ENCODE measurements at places on chromosomes 1 and 21.

DNA sequence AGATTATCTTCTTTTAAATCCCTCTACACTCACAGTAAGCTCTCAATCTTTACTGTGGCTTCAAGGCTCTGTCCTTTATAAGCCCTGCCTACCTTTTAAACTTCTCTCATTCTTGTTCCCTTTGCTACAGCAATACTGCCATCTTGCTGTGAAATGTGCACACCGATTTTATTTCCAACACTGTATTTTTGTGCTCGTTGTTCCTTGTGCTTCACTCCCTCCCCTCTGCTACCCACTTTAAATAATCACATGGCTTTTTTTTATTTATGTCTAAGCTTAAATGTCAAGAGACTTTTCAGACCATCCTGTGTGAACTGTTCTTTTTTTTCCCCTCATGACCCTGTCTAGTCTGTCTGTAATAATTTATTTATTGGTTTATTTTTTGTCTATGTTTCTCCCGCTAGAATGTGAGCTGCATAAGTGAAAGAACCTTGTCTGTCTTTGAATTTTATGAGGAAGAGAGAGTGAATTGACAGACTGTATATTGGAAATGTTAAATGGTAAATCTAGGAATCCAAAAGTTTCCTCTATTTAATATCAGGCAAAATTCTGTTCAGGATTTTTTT, 45.7 kb downstream of the ABCD3 start:
- no peak for DNase-seq

DNA sequence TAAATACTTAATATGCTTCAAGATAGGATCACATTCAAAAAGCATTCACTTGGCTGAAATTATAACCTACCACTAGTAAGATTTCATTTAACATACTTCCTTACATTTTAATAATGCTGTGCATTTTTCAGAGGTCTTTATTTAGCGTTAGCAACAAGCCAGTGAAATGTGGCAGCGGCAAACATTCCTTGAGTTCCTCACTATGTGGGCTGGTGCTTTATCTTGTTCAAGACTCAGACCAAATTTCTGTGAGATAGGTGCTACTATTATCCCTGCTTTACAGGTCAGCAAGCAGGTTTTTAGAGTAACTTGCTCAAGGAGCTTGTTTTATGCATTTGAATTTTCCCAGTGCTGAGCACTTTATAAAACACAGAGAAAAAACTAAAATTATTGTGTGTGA, 132.7 kb downstream of the PLPPR4 start:
- DNase-seq = no peak

DNA sequence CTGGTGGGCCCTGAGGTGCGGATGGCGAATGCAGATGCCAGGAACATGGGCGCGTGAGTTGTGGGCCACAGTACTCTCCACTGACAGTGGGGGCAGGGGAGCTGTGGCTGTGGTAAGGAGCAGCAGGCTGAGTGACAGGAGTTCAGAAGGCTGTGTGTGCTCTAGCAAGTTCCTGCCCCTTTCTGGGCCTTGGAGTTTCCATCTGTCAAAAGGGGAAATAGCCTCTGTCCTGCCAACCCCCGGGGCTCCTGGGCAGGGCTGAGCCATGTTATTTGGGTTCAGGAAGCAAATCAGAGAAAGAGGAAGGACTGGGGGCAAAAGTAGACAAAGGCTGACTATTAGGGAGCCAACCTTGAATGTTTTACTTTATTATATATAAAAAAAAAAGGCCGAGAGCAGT, 19.5 kb upstream of the MFN2 start:
- DNase-seq = no peak

DNA sequence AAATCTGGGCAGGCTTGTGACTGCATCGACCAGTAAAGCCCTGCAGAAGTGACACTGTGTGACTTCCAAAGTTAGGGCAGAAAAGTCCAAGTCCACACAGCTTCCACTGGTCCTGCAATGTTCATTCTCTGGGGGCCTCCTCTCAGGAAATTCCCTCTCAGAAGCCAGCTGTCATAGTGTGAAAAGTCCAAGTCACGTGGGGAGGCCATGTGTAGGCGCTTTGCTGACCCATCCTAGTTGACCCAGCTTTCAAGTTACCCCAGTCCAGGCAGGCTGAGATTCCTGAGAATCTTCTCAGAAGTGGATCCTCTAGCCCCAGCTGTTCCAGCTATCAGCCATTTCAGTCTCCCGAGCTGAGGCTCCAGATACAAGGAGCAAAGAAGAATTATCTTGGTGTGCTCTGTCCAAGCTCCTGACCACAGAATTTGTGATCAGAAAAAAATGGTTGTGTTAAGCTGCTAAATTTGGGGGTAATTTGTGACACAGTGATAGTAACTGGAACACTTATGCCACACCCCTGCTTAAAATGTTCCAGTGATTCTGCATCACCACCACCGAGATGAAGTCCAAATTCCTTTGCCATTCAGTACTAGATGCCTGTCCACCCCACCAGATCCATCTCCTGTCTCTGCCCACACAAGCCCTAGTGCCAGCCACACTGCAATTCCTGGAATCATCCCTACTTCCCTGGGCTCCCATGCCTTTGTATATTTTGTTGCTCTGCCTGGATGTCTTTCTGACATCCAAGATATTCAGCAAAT, 2.5 kb upstream of the STUM start:
- DNase-seq = no peak

DNA sequence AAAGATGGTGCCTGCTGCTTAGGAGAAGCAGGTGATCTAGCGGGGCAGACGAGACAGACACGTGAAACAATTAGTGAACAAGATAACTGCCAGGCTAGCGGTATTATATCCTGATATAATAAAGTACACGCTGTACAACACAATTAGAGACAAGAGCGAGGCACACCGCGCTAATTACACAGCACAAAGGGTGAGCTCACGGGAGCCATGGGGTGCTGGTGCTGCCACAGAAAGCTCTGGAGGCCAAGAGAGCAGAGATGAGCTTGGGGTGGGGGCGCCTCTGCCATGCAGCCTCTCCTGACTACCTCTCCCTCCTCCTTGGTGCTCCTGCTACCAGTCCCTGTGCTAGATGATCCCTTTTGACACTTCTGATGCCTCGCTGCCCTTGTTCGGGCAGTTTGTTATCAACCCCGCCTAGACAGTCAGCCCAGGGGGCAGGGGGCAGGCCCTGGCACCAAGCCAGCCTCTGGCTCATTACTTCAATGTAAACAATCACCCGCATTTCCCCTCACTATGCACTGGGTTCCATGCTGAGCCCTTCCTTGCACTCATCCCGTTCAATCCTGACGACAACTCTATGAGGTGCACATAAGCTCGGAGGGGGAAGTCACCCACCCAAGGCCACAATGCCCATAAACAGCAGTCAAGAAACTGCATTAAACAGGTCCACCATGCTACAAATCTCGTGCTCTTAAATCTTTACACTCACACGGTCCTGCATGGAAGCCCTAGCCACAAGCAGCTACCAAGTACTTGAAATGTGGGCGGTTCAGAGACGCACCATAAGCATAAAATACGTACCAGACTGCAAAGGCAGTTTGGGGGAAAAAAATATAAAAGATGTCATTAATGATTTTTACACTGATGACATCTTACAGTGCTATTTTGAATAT, 103.0 kb downstream of the SSBP3 start:
- no peak for DNase-seq

GRCh38 chr1:33392639-33393038, 38.3 kb downstream of the PHC2 start:
- no peak for DNase-seq

GRCh38 chr1:51840182-51840581, 38.3 kb downstream of the NRDC start:
- no peak for DNase-seq

DNA sequence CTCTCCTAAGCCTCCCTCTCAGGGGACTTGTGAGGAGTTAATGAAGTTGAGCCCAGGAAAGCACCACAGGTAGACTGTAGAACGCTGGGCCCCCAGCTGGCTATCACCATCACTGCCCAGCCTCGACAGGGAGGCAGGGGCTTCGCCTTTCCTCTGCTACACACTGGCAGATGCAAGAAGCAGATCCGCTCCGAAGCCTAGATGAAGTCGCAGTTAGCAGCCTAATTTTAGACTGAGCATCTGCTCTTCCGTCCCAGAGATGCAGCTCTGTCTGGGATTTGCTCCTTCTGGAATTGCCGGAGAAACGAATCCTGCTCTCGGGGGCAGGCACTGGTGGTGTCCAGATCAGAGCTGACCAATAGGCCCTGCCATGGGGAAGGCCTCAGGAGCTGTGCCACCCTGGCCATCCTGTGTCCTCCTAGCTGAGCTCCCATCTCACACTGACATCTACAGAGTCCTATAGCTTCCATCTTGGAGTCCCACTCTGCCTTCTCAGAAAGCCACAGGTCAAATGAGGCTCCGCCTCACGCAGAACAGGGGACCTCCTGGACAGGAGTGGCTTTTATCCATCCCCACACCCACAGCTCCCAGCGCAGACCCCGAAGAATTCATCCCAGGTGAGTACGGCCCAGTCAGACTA, 186.8 kb upstream of the EDN2 start:
- DNase-seq = no peak

GRCh38 chr1:165234149-165234548, 122.4 kb downstream of the LMX1A start:
- no peak for DNase-seq

- no peak for DNase-seq
These were observed 51.8 kb upstream of the PGD start for GRCh38 chr1:10347109-10347508.

DNA sequence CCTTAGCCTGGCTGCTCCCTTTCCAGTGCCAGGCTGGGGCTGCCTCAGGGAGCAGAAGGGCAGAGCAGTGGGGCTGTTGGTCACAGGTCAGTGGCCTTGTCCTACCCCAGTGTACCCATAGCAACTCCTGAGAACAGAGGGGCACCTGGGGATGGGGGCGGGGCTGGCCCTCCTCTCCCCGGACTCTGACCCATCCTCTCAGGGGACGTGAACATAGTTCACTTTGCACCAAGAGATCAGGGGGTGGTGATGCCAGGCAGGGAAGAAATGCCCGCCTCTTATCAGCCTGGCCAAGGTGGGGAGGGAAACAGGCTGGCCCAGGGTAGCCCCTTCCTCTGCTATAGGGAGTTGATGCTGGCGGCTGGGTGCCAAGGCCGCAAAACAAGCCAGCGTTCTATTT, 4.9 kb downstream of the ETNK2 start:
- DNase-seq = no peak

DNA sequence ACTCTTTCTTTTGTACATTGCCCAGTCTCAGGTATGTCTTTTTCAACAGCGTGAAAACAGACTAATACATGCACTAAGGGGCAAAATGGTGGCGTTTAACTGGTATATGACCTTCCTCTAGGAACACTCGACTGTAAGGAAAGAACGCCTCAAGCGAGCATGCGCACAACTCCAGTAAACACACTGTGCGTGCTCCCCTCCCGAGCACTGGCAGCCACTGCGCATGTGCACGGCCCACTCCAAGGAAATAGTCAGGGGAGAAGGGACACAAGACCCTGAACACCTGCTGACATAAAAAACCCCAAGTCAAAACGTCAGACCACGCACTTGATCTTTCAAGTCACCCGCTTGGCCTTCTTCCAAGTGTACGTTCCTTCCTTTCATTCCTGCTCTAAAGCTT, 173.5 kb downstream of the NPHP4 start:
- no peak for DNase-seq

GRCh38 chr1:116112388-116113140, 1.4 kb downstream of the MAB21L3 start:
- no peak for DNase-seq

GRCh38 chr1:204451352-204452124, 39.9 kb upstream of the PPP1R15B start:
- DNase-seq = no peak

- DNase-seq = no peak
These were observed 1.3 kb downstream of the POGK start for GRCh38 chr1:166840309-166841274.

GRCh38 chr1:23369335-23370013, at the start of gene ZNF436:
ZNF436 (minus strand) TSS chr1:23369836; CDS start chr1:23368005, 1,831 bp downstream.
- DNase-seq = peak; percentile 61

DNA sequence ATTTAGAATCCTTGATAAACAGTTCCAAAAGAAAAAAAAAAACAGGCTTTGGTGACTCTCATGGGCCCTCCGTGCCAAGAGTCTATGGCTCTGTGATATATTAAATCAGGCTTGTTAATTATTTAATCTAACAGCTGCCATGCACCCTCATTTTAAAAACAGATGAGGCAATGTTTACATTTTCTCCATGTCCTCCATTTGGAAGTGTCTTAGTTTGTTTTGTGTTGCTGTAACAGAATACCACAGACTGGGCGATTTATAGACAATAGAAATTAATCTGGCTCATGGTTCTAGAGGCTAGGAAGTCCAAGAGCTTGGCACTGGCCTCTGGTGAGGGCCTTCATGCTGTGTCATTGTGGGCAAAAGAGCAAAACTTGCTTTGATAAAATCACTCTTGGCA, 58.0 kb downstream of the B3GALT5 start:
- DNase-seq = no peak

GRCh38 chr21:44051462-44051941, 39.4 kb downstream of the TRAPPC10 start:
- DNase-seq = no peak

DNA sequence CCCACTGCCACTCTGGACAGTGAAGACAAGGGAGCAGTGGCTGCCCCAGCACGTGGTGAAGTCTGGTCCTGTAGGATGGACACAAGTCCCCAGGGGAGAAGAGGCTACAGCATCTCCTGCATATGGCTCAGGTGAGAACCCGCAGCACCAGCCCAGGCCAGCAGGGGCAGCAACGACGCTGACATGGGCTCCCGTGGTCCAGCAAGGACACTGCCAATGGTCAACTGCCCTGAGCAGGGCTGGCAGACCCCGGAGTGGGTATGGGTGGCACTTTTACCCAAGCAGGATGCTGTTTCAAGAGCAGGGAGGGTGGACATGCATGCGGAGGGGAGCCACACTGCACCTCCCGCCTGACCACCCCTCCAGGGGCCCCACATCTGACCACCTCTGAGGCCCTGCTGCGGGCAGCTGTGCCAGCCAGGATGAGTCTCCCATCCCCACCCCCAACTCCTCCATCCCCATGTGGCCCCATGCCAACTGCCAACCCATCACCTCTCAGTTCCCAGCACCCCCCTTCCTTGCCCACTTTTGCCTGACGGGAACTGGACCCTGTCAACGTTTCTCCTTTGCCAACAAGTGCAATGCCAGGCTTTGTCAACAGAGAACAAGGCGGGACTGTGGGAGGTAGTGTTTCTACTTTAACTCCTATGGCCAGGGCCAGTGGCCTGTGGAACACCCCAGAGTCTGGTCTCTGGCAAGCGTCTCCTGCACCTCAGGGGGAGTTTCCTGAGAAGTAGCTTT, 8.6 kb downstream of the MORN1 start:
- DNase-seq = peak; percentile 73

GRCh38 chr1:205496661-205497060, 7.8 kb upstream of the CDK18 start:
- DNase-seq = no peak

GRCh38 chr1:185398022-185398421, 81.0 kb upstream of the IVNS1ABP start:
- DNase-seq = no peak

GRCh38 chr1:3750741-3751140, 1.5 kb upstream of the CCDC27 start:
- no peak for DNase-seq

GRCh38 chr1:64956010-64956640, 10.2 kb downstream of the JAK1 start:
- DNase-seq = no peak

- DNase-seq = no peak
These were observed 23.3 kb downstream of the OPRD1 start for GRCh38 chr1:28835237-28835650.

Data from ecto neural progenitor cell (in vitro differentiated cells).